ENCODE measurements at places on chromosomes 3 and 15.
A peak's percentile ranks its signal among the peaks of the same experiment; 100 is the strongest.

GRCh38 chr15:100334456-100334855 lies 7.3 kb downstream of the ADAMTS17 start:
- no peak for DNase-seq

- peak; percentile 63 for DNase-seq
These were observed 69.3 kb downstream of the CHAC1 start for GRCh38 chr15:41022487-41023090.

DNA sequence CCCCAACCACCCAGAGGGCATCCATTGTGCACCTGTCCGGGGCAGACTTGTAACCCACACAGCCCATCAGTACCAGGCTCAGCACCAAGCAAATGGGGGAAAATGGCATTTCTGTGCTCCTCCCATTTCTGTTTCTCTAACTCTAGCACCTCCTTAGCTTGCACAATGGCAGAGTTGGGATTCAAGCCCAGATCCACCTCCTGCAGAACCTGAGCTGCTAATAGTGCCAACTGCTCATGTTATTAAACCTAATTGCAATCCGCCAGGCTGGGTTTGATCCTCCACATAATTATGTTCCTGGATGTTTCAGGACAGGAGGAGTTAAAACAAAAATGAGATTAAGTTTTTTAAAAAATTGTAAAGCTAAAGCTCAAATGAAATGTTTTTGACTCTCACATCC lies 235.0 kb downstream of the OCA2 start:
- DNase-seq: no peak

- peak; percentile 36 for DNase-seq
These were observed 30.6 kb upstream of the ZSCAN2 start for GRCh38 chr15:84570164-84570735.

GRCh38 chr15:57297163-57297593 lies 79.1 kb upstream of the CGNL1 start:
- peak; percentile 31 for DNase-seq

- DNase-seq: no peak
These were observed 158.2 kb downstream of the TP63 start for GRCh38 chr3:189789432-189789831.

DNA sequence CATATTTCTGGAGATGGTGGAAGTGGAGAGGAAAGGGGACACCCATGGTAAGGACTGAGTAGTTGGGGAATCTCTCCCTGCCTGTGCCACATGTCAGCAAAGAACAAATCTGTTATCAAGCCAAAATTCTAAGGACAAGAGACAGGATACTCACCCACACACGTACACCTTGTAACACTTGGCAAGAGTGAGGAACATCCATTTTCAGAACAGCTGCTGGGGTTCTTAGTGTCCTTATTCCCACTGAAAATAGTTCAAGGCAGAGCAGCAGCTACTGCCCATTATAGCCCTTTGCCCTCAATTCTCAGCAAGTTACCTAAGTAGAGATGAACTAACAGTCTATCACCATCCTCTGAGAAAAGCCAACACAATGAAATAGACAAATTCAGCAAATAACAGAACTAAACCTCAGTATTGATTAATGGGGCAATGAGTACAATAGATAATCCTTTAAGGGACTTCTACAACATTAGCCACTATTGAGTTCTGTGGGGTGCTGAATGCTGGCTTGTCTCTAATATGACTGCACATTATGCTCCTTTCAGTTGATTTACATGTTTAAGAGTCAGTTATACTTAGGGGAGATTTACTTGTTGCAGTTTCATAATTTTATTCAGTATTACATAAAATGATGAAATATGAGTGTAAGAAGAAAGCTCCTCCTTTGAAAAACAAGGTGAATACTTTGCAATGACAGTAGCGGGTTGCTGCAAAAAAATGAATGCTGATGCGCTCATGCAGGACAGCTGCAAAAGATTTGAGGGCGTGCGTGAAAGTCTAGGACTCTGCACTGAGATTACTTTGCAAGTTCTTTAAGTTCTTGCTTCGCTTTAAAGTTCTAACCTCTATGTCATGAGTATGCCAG lies 22.4 kb downstream of the SENP5 start:
- DNase-seq: no peak

DNA sequence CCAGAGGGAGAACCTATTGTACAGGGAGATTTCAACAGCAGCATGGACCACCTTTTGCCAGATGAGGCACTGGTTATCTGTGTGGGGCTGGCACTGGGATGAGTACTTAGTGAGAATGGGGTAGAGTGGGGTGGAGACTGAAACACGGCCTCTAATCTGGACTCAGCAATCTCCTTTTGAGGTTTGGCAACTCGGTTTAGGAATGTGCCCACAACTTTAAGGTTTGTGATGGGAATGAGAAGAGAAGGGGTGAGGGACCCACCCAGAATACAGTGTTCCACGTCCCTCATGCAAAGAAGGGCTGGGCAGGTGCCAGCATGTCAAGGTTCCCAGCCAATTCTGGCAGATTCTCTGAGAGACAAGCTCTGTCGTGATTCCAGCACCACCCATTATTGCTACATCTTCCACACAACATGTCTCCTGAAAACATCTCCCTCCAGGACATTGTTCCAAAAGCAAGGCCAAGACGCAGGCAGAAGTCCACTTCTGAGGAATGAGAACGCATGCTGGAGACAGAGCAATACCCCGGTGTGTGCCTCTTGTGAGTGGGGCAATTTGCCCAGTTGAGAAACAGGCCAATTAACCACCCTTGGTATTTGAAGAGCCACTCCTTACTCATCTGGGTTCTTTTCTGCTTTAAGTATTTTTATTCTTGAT lies 37.5 kb upstream of the CCR4 start:
- DNase-seq: no peak

DNA sequence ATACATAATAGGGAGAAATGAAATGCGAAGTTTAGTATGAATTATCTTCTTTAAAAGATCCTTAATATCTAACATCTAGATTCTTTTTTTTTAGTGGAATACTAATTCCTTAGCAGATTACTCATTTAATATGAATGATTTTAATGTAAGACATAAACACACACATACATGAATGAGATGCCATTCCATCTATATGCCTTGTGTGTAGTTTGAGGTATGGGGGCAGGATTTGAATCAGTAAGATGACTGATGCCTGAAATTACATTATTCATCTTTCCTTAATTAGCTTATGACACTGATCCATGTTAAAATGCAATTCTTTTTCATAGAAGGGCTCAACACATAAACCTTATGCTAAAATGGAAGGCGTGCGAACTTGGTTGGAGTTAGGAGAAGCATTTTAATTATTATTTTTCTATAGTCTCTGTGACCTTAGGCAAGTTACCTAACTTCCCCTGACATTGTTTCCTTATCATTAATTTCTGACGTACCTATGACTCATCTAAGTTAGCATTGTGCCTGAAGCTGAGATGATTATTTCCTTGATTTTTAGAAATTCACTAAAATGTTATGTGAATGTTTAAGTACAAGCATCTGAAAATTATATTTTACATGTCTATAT lies 10.8 kb upstream of the BNIP2 start:
- DNase-seq: no peak

DNA sequence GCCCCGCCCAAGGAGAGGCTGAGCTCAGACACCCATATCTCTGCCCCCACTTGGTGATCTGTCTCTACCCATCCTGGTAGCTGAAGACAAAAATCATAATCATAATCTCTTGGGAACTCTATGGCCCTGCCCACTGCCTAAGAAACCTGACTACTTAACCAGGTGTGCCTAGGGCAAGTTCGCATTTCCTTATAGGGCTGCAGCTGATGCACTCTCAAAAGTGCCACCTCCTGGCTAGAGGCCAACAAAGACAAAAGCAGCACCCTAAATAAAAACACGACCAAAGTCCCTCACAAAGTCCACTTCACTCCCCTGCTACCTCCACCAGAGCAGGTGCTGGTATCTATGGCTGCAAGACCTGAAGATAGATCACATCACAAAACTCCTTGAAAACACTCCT lies 250.4 kb upstream of the SLITRK3 start:
- DNase-seq: peak; percentile 6

DNA sequence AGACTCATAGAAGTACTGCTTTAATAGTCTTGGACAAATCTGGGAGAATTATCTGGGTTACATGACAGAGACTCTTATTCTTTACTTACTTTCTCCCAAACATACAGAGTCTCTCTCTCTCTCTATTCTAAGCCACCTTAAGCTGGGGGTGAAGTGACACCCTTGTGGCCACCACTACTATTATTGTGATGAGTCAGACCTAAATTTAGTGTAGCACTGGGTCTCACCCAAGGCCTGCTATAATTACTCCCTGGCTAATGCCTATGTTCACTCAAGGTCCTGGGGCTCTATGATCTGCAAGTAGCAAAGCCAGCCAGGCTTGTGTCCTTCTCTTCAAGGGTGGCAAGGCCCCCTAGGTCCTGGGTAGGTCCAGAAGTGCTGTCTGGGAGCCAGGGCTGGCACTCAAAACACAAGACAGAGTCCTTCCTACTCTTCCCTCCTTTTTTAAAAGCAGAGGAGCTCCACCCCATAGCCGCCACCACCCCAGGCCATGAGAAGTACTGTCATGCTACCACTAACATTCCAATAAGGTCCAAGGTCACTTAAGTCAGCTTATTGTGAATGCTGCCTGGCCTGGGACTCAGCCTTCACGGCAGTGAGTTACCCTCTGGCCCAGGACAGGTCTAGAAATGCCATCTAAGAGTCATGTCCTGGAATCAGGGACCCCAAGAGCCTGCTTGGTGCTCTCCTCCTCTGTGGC lies 183.6 kb downstream of the POLQ start:
- peak; percentile 24 for DNase-seq
